ENCODE measurements at places on chromosomes 6 and 20.
A peak's percentile ranks its signal among the peaks of the same experiment; 100 is the strongest.

DNA sequence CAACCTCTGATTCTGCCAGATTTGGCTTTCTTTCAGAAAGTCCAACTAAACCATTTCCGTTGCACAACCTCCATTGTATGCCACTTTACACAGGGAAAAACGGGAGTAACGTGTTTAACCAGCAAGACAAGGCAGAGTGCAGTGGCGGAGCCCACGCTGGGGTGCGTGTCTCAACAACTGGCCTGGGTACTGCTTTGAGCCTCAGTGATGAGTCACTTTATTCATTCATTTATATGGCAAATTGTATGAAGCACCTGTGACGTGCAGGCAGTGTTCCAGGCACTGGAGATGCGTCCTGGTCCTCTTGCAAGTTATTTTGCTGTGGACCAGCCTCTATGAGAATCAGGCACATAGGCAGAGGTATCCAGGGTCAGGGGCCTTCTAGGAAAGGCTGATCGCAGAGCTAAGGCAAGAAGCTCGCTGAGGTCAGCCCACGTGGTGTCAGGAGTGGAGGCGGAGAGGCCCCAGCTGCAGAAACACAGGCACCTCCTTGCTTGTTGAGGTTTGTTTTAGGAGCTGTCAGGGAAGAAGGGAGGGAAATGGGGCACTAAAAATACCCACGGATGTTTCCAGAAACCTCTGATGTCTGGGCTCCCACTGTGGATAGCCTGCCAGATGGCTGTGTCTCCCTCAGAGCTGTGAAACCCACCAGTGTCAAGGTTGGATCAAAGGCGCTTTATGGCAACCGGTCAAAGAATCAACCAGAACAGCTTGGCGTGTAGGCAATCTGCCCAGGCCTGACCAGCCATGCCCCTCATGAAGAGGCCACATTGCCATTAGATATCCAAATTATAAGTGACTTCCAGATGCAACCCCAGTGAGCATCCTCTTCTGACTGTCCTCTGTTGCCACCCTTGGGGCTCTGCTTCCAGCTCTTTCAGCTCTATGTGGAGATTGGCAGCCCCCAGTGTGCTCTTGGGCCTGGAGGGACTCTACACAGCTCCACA lies 157.2 kb downstream of the CD83 start:
- DNase-seq: peak; percentile 28

- no peak for DNase-seq
These were observed 8.5 kb downstream of the SCGN start for GRCh38 chr6:25660512-25660911.

GRCh38 chr20:46408281-46408731 lies 1.9 kb upstream of the ELMO2 start:
- DNase-seq: no peak

DNA sequence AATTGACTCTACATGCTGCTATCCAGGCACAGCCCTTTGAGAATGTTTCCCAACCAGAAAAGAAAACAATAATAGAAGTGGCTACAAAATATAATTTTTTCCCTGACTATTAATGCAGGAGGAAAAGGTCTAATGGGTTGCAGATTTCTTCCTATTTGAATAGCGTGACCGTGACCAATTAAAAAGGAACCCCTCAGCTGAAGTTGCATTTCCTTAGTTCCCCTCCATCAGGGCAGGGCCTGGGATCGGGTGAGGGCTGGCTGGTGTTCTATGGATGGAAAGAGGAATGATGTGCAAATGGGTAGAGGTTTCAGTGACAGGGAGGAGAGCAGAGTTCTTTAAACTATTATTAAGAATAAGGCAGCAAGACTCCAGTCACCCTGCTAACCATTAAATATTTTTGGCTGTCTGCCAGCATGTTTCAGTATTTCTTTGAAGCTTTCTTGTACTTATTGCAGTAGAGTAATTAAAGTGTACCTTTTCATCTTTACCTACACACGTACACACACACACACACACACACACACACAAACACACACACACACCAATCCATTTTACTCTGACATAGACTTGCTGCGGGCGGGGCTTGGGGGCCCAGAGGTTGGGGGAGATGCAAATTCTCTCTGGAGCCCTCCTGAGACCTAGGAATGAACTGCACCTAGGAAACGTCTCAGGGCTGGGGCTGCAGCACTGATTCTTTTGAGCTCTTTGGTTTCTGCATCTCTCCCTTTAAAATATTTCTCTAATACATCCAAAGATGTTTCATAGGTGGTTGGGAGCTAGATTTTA lies 154.8 kb upstream of the SLC35B3 start:
- DNase-seq: no peak

DNA sequence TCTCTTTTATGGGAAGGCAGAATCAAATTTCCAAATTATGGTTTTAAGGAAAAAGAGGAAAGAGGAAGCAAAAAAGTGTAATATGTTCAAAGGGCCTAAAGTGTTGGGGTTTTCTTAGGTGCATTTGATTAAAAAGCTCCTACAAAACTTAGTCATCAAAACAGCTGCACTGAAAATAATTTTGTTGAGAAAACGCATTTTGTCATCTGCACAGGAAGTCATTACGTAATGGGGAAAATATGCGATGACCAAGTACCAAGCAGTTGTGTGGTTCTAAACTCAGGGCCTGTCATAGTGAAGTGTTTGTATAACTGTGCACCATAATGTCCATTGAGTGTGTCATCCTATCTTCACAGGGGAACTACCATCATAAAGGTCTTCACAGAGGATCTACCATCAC lies 15.6 kb downstream of the HAO1 start:
- DNase-seq: no peak

GRCh38 chr20:14550655-14551054 lies 213.2 kb upstream of the FLRT3 start:
- no peak for DNase-seq

DNA sequence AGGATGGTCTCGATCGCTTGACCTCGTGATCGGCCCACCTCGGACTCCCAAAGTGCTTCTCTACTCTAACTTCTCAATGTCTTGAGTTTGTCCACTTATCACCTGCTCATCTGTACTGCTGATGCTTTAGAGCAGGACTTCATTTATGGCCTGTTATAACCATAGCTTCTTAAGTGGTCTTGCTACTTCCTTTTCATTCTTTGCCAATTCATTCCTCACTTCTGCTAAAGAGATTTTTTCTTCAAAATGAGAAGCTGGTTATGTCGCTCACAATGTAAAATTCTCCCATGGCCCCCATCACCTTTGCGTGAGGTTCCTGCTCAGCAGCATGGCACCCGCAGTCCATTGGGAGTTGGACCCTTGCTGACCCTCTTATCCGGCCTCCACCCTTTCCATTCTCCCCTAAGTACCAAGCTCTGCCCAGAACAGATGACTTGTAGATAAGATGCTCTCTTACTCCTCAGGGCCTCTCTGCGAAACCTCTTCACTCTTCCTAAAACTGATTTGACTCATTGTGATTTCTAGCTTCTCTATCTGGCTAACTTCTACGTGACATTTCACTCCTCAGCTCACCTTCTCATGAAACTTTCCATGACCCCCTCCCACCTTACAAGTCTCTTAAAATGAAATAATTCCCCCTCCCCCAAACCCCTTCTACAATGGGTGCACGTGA lies 13.9 kb upstream of the CD164 start:
- DNase-seq: no peak

DNA sequence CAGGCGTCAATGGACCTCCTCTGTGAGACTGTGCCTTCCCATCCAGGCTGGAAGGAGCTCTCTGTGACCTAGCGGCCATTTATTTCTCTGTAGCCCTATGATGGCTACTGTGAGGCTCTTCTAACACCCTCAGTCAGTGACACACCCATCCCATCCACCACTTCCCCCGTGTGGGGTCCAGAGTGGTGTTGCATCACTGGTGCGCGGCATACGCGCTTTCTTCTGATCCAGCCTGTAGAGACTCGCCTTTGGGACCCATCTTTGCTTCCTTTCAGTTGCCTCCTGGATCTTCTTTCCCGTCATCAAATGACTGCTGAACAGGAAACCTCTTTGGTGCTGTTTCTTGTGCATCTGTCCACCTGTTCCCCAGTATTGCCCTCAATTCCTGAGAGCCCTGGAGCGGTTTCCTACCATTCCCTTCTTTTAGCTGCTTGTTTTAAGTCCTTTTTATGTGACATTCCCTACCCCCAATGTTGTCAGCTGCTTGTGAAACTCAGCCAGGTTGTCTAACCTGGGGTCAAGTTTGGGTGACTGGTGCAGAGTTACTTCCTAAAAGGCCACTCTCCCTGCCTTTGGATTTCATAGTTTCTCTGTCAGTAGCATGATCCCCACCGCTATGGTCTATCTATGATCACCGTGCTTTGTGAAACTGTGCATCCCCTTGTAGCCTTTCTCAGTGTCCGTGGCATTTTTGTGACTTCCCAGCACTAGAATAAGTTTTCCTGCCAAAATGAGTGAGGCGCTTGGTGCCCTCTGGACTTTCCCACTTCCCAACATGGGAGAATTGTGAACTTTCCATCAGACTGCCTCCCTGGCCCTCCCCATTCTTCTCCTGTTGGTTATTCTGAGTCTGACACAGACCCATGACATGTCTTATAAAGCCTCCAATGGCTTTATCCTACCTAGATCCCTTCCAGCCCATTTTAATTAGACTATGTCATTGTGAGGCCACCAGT lies 5.7 kb downstream of the PRR3 start:
- no peak for DNase-seq

GRCh38 chr6:434051-434705 lies 42.6 kb downstream of the IRF4 start:
- no peak for DNase-seq

GRCh38 chr6:154931711-154932424 lies 63.2 kb upstream of the TIAM2 start:
- DNase-seq: no peak

GRCh38 chr6:27066802-27067201 lies 180.7 kb upstream of the PRSS16 start:
- peak; percentile 83 for DNase-seq

GRCh38 chr6:125798734-125799508 lies 8.2 kb downstream of the NCOA7 start:
- DNase-seq: no peak

- DNase-seq: peak; percentile 79
These were observed 36.0 kb upstream of the SMIM29 start for GRCh38 chr6:34284563-34285447.

DNA sequence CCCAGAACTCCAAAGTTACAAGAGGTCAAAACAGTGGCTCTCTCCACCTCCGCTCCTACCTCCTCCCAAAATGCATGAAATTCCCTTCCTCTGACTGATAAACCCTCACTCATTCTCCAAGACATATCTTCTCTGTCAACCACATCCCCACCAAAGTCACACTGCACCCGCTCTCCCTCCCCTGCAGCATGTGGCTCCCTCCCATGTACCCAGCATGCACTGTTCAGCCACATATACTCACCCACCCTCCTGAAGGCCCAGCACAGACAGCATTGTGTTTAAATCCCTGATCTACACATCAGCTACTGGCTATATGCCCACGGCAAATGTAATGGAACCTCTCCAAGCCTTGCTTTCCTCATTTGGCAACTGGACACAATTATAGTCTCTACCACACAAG lies 5.5 kb upstream of the POU5F1 start:
- no peak for DNase-seq

DNA sequence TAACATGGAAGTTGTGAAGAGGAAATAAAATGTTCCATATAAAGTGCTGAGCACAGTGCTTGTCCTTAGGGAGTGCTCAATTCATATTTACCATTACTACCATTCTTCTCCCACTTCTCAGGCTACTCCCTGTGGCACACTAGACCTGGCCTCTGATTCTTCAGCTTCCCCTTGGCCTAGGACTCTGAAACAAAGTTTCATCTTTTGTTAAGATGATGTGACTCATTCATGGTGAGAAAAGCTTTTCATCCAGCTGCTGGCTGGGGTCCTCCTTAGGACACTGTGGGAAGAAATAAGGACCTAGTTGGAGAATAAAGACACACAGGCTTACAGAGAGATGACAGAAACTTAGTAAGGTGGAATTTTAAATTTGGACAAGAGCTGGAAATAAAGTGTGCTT lies 314.8 kb downstream of the CDC5L start:
- DNase-seq: no peak

GRCh38 chr6:157530126-157530525 lies 149.1 kb downstream of the ZDHHC14 start:
- no peak for DNase-seq

GRCh38 chr6:168791917-168792316 lies 350.9 kb downstream of the SMOC2 start:
- DNase-seq: peak; percentile 95

DNA sequence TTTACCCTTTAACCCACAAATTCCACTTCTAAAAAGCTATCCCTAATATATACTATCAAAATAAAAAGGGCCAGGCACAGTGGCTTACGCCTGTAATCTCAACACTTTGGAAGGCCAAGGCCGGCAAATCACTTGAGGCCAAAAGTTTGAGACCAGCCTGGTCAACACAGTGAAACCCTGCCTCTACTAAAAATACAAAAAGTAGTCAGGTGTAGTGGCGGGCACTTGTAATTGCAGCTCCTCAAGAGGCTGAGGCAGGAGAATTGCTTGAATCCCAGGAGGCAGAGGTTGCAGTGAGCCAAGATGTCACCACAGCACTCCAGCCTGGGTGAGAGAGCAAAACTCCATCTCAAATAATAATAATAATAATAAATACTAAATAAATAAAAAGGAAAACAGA lies 82.5 kb downstream of the TRIM27 start:
- no peak for DNase-seq

DNA sequence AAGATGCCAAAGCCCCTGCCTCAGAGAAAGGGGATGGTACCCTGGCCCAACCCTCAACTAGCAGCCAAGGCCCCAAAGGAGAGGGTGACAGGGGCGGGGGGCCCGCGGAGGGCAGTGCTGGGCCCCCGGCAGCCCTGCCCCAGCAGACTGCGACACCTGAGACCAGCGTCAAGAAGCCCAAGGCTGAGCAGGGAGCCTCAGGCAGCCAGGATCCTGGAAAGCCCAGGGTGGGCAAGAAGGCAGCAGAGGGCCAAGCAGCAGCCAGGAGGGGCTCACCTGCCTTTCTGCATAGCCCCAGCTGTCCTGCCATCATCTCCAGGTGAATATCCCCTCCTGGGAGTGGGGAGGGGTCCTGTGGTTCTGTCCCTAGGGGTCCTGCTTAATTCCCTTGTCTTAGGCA lies 1.1 kb downstream of the MYLK2 start:
- DNase-seq: no peak

DNA sequence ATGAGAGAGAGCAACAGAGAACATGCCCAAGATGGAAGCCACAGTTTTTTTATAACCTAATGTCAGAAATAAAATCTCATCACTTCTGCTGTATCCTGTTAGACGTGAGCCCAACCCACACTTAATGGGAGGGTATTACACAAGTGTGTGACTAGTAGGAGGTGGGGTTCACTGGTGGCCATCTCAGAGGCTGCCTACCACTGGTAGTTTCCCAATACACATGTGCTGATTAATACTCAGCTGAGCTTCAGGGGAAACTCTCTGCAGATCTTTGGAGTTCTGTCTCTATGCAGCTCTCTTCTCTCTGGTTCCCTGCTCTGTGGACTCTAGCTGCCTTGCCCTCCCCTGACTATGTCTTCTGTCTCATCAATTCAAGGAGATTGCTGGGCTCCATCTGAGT lies 35.7 kb downstream of the CNBD2 start:
- DNase-seq: no peak
